Sigmoid colon (tissue), 7 donors: ENCODE measurements at places on chromosomes 16 and 17. TPM values are rescaled to one million over a fixed set of nuclear protein-coding genes. Genes with fewer than 3 reads are reported as not detected.
A peak's percentile ranks its signal among the peaks of the same experiment; 100 is the strongest.

The CTRB2 gene
- not detected for total RNA-seq

The TBX4 gene
- not detected for total RNA-seq

The PYDC1 gene
- total RNA-seq = not detected

The PTGES3L gene
- 9.5 TPM for total RNA-seq

The IL32 gene
- total RNA-seq = 8.6 TPM

The IL21R gene
- not detected for total RNA-seq

The CD300LF gene
- total RNA-seq = not detected

GRCh38 chr16:667780-668518, at the start of gene RHOT2:
Gene RHOT2, plus strand, starts transcription at chr16:668132. Its CDS starts 68 bp downstream, at chr16:668200.
- H3K36me3 ChIP-seq = peaks cover 33% of the 10 kb centered on the region
- H3K27ac ChIP-seq = peak within 1 kb of the TSS; percentile 82
- peaks cover 28% of the 10 kb centered on the region for H3K4me1 ChIP-seq
- H3K27me3 ChIP-seq = no peaks in the 10 kb centered on the region
- DNase-seq = peak; percentile 96
- peak within 1 kb of the TSS; percentile 83 for H3K4me3 ChIP-seq

DNA sequence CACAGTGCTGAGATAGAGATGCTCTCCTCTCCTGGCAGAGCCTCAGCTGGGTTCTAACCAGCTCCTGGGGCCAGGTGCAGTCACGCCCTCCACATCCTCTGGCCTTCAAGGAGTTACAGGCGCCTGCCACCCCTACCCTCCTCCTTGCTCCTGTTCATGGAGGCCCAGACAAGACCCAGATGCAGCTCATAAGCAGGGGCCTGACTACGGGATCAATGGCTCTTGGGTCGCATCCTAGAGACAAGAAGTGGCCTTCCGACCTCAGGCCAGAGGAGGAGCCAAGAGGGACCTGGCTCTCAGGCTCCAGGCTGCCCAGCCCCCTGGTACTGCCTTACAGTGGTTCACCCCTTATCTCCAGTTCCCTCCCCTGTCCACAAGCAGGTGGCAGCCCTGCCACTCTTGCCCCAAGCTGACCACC, 23.0 kb downstream of the ARHGAP27 start:
- no peak overlapping the region for H3K4me3 ChIP-seq
- DNase-seq = no peak
- H3K36me3 ChIP-seq = no peaks in the 10 kb centered on the region
- H3K4me1 ChIP-seq = no peaks in the 10 kb centered on the region

DNA sequence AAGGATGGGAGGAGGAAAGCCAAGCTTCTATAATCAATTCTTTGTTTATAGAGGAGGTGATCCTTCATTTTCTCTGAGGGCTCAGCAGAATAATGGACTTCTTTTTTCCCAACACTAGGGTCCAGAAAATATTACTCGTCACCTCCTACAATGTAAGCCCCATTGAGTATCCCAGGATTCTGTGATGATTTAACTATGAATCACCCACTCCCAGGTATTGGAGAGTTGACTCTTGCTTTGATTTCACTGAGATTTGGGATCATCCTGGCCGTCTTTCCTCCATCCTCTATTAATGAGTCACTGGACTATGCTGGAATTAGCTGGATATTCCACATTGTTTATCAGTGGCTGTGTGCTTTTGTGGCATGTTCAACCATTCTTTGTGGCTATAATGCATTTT, 452.0 kb downstream of the NPIPA7 start:
- no peaks in the 10 kb centered on the region for H3K4me1 ChIP-seq
- no peak overlapping the region for H3K4me3 ChIP-seq
- no peaks in the 10 kb centered on the region for H3K36me3 ChIP-seq
- no peak for DNase-seq
- H3K27ac ChIP-seq = no peak overlapping the region

- no peak overlapping the region for H3K27ac ChIP-seq
- no peak overlapping the region for H3K4me3 ChIP-seq
- no peaks in the 10 kb centered on the region for H3K36me3 ChIP-seq
- peaks cover 4% of the 10 kb centered on the region for H3K4me1 ChIP-seq
- no peak for DNase-seq
- H3K27me3 ChIP-seq = no peaks in the 10 kb centered on the region
These were observed 323.2 kb upstream of the CDH5 start for GRCh38 chr16:66043326-66043725.

GRCh38 chr16:79932572-79932971, 332.0 kb upstream of the MAF start:
- H3K4me1 ChIP-seq = no peaks in the 10 kb centered on the region
- no peaks in the 10 kb centered on the region for H3K36me3 ChIP-seq
- no peak overlapping the region for H3K27ac ChIP-seq
- DNase-seq = no peak
- H3K4me3 ChIP-seq = no peak overlapping the region
- no peaks in the 10 kb centered on the region for H3K27me3 ChIP-seq

DNA sequence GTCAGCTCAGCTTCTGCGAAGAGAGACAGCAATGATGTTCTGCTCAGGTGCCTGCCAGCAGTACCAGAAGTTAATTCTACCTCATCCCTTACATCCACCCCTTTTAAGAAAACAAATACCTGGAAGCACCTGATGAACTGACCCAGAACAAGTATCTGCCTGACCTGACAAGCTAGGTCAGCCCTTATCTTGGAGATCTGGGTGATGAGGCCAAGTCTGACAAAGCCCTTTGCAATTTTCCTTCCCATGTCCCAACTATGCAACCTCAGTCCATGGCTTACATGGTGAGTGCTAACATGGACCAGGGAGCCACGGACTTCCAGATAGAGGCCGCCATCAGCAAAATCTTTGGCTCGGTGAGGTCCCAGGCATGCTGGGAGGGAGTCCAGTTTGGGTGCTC, 3.6 kb downstream of the ACADVL start:
- no peaks in the 10 kb centered on the region for H3K27me3 ChIP-seq
- peaks cover 26% of the 10 kb centered on the region for H3K4me1 ChIP-seq
- peaks cover 66% of the 10 kb centered on the region for H3K36me3 ChIP-seq
- no peak overlapping the region for H3K4me3 ChIP-seq

- no peaks in the 10 kb centered on the region for H3K27me3 ChIP-seq
- H3K27ac ChIP-seq = no peak overlapping the region
- DNase-seq = no peak
These were observed 138.3 kb downstream of the SHCBP1 start for GRCh38 chr16:46482895-46483294.
